ENCODE measurements at places on chromosomes 5 and 9. TPM values are rescaled to one million over a fixed set of nuclear protein-coding genes. Genes with fewer than 3 reads are reported as not detected.

GRCh38 chr9:12681620-12682019 is 11.6 kb upstream of the TYRP1 start:
- H3K27me3 ChIP-seq = no peaks in the 10 kb centered on the region
- H3K27ac ChIP-seq = no peak overlapping the region
- peaks cover 2% of the 10 kb centered on the region for H3K4me1 ChIP-seq
- H3K4me3 ChIP-seq = no peak overlapping the region
- DNase-seq = no peak

- H3K36me3 ChIP-seq = no peaks in the 10 kb centered on the region
- peak overlapping the region; percentile 90 for H3K27ac ChIP-seq
- peak; percentile 70 for DNase-seq
- no peaks in the 10 kb centered on the region for H3K27me3 ChIP-seq
- peaks cover 35% of the 10 kb centered on the region for H3K4me1 ChIP-seq
Measured at GRCh38 chr5:142981886-142982820, 212.0 kb downstream of the ARHGAP26 start.

GRCh38 chr9:125950880-125951471 is 203.8 kb downstream of the PBX3 start:
- H3K27me3 ChIP-seq = no peaks in the 10 kb centered on the region
- no peaks in the 10 kb centered on the region for H3K4me1 ChIP-seq
- no peaks in the 10 kb centered on the region for H3K36me3 ChIP-seq
- no peak overlapping the region for H3K4me3 ChIP-seq

- no peak overlapping the region for H3K4me3 ChIP-seq
- H3K4me1 ChIP-seq = no peaks in the 10 kb centered on the region
- DNase-seq = peak; percentile 86
- peaks cover 4% of the 10 kb centered on the region for H3K27me3 ChIP-seq
- no peak overlapping the region for H3K27ac ChIP-seq
Measured at GRCh38 chr9:134291961-134292871, 34.0 kb upstream of the RXRA start.

- H3K27ac ChIP-seq = no peak overlapping the region
- H3K4me3 ChIP-seq = no peak overlapping the region
- peaks cover 15% of the 10 kb centered on the region for H3K4me1 ChIP-seq
- no peaks in the 10 kb centered on the region for H3K27me3 ChIP-seq
- H3K36me3 ChIP-seq = no peaks in the 10 kb centered on the region
- no peak for DNase-seq
Measured at GRCh38 chr5:149157330-149157729, 16.0 kb downstream of the ABLIM3 start.

DNA sequence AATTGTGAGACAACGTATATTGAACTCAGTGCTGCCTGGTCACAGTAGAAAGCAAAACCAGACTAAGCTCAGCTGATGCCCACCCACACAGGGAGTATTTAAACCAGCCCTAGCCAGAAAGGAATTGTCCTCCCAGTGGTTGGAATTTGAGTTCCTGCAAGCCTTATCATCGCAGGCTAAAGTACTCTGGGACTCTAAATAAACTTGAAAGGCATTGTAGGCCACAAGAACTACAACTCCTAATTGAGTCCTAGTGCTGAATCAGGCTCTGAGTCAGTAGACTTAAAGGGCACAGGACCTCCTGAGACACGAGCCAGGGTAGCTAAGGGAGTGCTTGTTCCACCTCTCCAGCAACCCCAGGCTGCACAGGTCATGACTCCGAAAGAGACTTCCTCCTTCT is 171.4 kb downstream of the MCTP1 start:
- H3K27ac ChIP-seq = peak overlapping the region; percentile 52
- no peak for DNase-seq
- peak overlapping the region; percentile 50 for H3K4me3 ChIP-seq
- H3K36me3 ChIP-seq = no peaks in the 10 kb centered on the region
- H3K27me3 ChIP-seq = no peaks in the 10 kb centered on the region

DNA sequence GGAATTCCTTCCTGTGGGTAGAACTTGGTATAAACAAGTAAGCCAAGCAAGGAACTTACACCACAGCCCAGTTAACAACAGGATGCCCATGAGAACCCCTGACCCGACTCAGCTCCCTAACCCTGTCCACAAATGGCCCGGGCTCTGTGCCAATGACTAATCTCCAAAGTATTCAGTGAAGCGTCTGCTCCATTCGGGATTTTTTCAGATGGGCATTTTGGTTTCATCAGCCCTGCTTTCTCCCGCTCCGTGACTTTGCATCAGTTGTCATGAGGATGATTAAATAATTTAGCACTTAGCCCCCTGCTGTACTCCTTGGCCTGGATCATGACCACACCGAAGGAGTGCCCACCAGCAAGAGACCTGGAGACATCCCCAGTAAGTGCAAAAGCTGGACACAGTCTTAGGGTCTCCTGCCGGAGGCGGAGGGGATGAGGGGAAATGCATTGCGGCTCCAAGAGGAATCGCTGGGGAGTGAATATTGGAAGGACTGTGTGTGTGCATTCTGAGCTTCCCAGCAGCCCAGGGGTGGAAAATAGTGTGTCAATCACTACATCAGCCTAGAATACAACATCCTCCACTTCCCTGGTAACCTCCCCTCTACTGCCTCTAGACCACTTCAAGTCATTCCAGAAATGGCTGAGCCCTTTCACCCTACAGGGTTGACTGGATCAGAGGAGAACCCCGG is 41.4 kb upstream of the DNAH5 start:
- H3K4me1 ChIP-seq = peaks cover 16% of the 10 kb centered on the region
- peak overlapping the region; percentile 54 for H3K4me3 ChIP-seq
- no peaks in the 10 kb centered on the region for H3K27me3 ChIP-seq
- peak overlapping the region; percentile 68 for H3K27ac ChIP-seq
- H3K36me3 ChIP-seq = no peaks in the 10 kb centered on the region

DNA sequence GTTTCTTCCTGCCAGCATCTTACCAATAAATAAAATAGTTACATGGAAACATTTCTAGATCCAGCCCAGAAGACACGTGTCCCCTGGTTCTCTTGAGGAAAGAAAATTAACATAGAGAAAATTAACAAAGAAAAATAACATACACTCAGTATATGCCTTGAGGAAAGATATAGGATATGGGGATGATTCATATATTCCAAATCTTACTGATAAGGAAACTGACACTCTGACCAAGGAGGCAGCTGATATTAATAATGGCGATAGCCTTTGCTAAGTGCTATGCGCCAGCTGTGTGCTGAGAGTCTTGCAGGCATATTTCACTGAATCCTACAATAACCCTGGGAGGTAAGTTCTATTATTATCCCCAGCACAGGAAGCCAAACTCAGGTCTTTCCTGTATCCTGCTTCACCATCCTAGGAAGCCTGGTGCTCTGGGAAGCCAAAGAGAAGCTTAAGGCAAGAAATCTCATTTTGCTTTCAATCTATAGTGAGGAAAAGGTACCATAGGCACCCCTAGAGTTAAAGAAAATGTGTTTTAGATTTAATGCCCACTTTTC is 302.7 kb upstream of the NREP start:
- H3K27me3 ChIP-seq = no peaks in the 10 kb centered on the region
- H3K4me1 ChIP-seq = no peaks in the 10 kb centered on the region
- DNase-seq = no peak
- H3K4me3 ChIP-seq = no peak overlapping the region

GRCh38 chr5:138737494-138738265 is 15.5 kb upstream of the CTNNA1 start:
- no peaks in the 10 kb centered on the region for H3K36me3 ChIP-seq
- H3K27ac ChIP-seq = no peak overlapping the region
- no peak for DNase-seq
- H3K27me3 ChIP-seq = no peaks in the 10 kb centered on the region
- no peak overlapping the region for H3K4me3 ChIP-seq
- no peaks in the 10 kb centered on the region for H3K4me1 ChIP-seq

DNA sequence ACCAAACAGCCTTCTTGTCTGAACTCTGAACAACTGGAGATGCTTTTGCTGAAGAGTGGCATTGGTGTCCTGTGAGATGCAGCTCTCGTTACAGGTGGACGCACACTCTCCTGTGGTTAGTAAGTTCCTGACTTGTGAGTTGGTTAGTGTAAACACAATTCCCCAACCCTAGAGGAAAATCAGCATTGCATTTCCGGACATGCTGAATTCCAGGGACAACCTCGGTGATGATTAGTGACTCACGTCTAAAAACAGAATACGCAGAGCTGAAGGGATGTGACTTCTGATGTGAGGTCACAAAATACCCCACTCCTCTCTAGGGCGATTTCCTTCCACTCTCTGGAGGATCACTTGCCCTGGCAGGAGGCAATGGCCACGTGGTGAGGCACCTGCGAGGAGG is 5.0 kb downstream of the OR2V2 start:
- no peaks in the 10 kb centered on the region for H3K36me3 ChIP-seq
- no peak overlapping the region for H3K27ac ChIP-seq
- no peak overlapping the region for H3K4me3 ChIP-seq
- peaks cover 21% of the 10 kb centered on the region for H3K27me3 ChIP-seq
- no peak for DNase-seq
- no peaks in the 10 kb centered on the region for H3K4me1 ChIP-seq

DNA sequence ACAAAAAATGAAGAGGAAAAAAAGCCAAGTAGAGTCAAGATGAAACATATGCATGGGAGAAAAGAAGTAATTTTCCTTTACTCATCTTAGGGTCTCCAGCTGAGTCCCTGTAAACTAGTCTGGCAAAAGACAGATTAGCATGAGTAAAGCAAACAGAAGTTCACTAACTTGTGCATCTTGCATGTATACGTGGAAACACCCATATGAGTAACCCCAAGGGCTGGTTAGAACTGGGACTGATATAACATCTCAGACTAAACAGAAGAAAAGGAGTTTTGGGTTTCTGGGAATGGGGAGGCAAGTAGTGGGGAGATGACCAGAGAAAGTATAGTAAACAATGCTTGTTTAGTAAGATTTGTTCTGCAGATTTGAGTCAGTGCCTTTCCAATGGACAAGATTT is 20.1 kb upstream of the GLDC start:
- H3K4me3 ChIP-seq = no peak overlapping the region

DNA sequence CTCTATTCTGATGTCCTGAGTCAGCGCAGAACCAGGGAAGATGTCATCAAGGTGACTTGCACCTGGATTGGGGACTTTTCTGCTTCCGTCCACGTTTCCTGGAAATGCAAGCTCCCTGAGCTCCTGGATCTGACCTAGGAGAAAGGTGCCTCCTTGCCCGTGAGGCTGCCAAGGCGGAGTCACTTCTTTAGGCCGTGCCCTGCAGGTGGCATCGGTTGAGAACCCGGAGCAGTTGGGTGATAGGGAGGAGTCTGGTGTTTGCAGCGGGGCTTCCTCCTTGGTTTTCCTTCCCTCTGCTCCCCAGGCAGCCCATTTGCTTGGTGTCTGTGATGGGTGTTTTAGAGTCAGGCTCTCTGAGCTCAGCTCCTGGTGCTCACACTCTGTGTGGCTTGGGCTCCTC is 15.2 kb downstream of the NANS start:
- H3K4me3 ChIP-seq = no peak overlapping the region
- no peaks in the 10 kb centered on the region for H3K27me3 ChIP-seq
- H3K27ac ChIP-seq = no peak overlapping the region
- H3K36me3 ChIP-seq = peaks cover 21% of the 10 kb centered on the region
- DNase-seq = no peak

- peaks cover 10% of the 10 kb centered on the region for H3K4me1 ChIP-seq
- no peak overlapping the region for H3K4me3 ChIP-seq
- H3K27me3 ChIP-seq = peaks cover 9% of the 10 kb centered on the region
- no peak for DNase-seq
- no peak overlapping the region for H3K27ac ChIP-seq
Measured at GRCh38 chr5:172497591-172498255, 43.4 kb upstream of the SH3PXD2B start.

GRCh38 chr9:37675661-37676060 is 24.9 kb downstream of the FRMPD1 start:
- peaks cover 29% of the 10 kb centered on the region for H3K27me3 ChIP-seq
- DNase-seq = no peak
- H3K27ac ChIP-seq = no peak overlapping the region
- no peaks in the 10 kb centered on the region for H3K36me3 ChIP-seq

DNA sequence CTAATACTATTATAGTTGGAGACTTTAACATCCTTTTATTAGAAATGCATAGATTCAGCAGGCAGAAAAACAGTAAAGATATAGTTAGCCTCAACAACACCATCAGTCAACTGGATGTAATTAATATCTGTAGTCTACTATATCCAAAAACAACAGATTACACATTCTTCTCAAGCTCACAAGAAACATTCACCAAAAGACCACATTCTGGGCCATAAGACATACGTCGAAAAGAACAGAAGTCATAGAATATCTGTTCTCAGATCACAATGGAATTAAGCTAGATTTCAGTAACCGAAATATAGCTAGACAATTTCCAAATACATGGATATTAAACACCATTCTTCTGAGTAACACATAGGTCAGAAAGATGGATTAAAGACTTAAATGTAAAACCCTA is 336.6 kb upstream of the RPS23 start:
- H3K27ac ChIP-seq = no peak overlapping the region
- peak; percentile 36 for DNase-seq
- H3K27me3 ChIP-seq = peaks cover 3% of the 10 kb centered on the region

Gene GLDC
- 0.72 TPM for total RNA-seq

Gene HAVCR1
- total RNA-seq = 0.36 TPM

Gene GRIA1
- total RNA-seq = 0.29 TPM

Gene PNPLA7
- 2.7 TPM for total RNA-seq

Gene RPP25L
- total RNA-seq = 19.2 TPM

Gene IFNB1
- total RNA-seq = not detected

Gene NR6A1
- total RNA-seq = 0.88 TPM

Gene TEK
- 8.3 TPM for total RNA-seq

All from osteoblast (primary cell).